ENCODE measurements at places on chromosomes 3 and 15. TPM values are rescaled to one million over a fixed set of nuclear protein-coding genes. Genes with fewer than 3 reads are reported as not detected.

DNA sequence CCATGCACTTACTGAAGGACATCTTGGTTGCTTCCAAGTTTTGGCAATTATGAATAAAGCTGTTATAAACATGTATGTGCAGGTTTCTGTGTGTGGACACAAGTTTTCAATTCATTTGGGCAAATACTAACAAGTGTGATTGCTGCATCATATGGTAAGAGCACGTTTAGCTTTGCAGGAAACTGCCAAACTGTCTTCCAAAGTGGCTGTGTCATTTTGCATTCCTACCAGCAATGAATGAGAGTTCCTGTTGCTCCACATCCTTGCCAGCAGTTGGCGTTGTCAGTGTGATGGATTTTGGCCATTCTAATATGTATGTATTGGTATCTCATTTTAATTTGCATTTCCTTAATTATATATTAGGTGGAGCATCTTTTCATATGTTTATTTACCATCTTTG lies 280.1 kb downstream of the SV2B start:
- peak; percentile 22 for DNase-seq

GRCh38 chr3:12471241-12471640 lies 13.0 kb upstream of the TSEN2 start:
- peak; percentile 80 for DNase-seq

The CLDN18 gene
- not detected for total RNA-seq

The TGM5 gene
- 1.8 TPM for total RNA-seq

The DNAH12 gene
- total RNA-seq = 0.13 TPM

DNA sequence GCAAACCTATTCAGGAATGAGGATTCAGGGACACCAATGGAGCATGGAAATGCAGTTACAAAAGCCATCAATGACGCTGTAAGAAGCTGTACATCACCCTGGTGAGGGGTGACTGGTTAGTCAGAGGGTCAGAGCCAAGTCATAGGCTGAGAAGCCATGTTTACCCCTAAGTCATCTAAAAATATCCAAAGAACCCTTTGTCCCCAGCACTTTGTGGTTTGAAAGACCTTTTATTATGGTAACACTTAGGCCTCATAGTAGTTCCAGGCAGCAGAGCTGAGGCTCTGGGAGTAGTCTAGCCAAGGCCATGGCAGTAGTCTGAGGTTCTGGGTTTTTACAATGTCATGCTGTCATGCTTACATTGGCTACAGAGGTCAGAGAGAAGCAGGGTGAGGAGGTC lies 131.2 kb downstream of the CTNNB1 start:
- DNase-seq = no peak

- DNase-seq = peak; percentile 83
Measured at GRCh38 chr3:105362021-105362665, 4.6 kb upstream of the ALCAM start.

DNA sequence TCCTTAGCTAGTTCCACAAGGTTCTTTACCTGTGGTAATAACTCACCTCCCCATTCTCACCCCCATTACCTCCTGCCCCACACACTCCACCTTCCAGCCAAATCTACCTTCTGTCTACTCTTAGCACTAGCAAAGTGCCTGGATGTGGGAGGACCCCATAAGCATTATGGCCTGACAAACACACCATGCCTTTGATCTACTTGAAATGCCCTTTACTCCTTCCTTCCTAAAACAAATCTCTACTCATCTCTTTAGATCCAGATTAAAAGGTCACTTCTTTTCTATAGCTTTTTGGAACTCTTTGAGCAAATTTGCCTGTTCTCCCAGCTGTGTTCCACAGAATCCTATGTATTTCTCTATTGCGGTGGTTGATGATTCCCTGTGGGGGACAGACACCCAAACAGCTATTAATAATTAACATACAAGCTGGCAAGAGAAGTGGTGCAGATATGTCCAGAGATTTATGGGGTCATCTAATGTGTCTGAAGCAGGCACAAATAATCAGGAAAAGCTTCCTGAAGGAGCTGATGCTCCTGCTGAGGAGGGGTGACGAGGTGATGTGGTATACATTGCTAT lies 34.0 kb downstream of the DGKG start:
- no peak for DNase-seq

GRCh38 chr15:39114690-39115378 lies 466.0 kb upstream of the THBS1 start:
- DNase-seq = peak; percentile 93

The DUOXA1 gene
- 54.5 TPM for total RNA-seq

DNA sequence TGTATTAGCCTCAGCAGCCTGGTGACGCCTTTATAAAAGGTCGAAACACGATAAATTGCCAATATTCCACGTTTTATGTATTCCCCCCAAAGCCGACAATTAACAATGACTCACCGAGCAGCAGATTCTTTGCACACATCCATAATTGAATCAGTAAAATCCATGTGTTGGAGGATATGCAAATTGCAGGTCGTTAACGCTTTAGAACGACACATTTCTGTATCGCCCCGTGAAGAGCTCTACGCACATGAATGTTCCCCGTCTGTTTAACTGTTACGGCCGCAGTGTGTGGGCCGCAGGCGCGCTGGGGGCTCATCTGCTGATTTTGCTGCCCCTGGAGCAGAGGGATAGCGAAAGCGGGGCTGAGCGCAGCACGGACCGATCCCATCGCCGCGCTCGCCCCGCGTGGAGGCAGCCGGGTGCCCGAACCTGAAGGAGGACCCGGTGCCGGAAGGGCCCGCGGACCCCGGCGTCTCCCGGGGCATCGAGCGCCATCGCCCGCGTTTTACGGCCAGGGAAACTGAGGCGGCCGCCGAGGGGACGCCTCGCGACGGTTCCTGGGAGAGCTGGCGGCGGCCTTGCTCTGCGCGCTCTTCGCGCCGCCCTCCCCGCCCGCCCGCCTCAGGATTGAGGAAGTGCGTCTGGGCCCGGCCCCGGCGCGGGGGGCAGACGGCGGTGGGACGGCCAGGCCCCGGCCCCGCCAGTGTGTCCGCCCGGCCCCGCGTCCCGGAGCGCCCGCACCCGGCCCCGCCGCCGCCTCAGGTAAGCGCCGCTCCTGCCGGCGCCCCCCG lies at the start of gene LRRK1:
TSS of gene LRRK1 (plus strand) at position 668 of the 791 bp plus-strand sequence. CDS start 5,276 bp downstream, outside the sequence.
- peak; percentile 58 for DNase-seq

The SPTSSB gene
- 6.3 TPM for total RNA-seq

The SKOR1 gene
- under 0.01 TPM for total RNA-seq

DNA sequence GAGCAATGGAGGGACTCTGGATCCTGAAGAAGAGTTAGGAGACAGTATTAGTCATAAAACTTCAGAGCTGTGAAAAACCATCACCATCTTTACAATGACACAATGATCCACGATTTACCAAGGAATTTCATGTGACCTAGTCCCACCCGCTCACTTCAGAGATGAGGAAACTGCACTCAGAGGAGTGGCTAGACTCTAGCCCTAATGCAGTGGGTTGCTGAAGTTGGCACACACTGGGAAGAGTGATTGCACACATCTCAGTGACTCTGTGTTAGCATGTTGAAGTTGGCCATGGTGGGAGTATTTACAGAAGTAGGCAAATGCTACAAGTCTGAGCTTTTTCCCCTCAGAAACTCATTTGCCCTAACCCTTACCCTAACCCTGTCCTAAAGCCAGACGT lies 35.2 kb upstream of the SPATA12 start:
- no peak for DNase-seq

DNA sequence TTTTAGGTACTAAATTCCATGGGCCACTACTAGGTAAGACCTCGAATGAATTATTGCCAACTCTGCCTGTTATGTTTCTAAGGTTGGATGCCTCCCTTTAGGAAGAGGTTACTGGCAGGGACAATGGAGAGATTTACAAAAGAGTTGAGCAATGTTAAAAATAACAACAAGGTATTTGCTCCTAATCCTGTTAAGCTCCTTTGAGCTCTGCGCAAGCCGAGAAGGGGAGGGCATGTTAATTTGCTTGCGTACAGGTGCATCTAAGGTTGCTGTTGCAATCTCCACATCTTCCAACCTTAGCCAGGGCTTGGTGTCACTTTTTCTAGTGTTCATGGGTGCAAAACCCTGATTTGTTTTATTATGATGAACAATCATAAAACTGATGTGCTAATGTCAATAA lies 161.5 kb upstream of the TPM1 start:
- DNase-seq = no peak

- no peak for DNase-seq
Measured at GRCh38 chr3:129777806-129778205, 115.7 kb downstream of the TMCC1 start.

- no peak for DNase-seq
Measured at GRCh38 chr3:38084334-38085310, 45.6 kb downstream of the DLEC1 start.

GRCh38 chr3:50411229-50411628 lies 51.9 kb upstream of the TMEM115 start:
- no peak for DNase-seq

DNA sequence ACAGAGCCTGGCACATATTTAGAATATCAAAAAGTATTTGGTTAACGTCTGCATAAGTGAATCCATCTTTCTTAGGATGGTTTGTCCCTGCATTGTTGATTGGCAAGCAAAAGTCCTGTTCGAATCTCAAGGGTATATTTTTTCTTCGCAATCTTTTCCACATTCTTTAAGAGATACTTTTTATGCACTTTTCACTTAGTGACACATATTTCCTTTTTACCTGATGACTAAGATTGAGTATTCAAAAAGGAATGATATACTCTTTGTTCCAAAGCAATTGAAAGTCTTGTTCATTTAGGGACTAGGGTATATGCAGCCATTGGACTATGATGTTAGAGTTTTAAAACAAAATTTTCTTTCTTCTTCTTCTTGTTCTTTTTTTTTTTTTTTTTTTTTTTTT lies 349.9 kb downstream of the NLGN1 start:
- DNase-seq = peak; percentile 77

DNA sequence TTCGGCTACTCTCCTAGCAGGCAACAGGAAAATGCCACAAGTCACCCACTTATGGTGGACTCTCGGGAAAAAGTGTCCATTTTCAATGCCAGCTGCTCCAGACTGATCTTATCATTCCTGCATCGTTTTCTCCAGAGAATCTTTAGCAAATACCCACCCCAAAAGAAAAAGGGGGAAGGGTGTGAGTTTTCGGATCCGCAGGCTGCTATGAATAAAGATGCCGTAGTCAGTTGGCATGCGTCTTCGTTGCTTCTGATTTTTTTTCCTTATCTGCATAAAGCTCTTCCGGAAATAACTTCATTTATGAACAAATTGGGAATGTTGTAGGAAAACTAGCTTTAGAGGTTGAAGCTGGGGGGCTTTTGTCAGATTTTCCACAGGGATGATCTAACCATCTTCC lies 22.4 kb upstream of the VILL start:
- no peak for DNase-seq

DNA sequence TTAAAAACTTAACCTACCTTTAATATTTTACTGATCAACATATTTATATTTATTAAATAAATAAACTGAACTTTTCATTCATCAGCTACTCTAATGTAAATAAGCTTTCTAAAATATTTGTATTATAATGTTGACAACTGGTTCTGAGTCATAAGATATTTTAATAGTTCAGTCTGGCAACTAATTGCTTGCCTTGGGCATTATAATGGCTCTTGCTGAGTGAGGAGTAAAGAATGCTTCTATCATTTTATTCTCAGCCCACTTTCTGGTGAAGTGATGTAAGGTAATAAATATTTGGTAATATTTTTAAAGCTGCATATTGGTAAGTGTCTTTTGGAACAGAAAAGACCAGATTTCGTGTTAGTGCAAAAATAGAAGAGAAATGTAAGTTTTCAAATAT lies 81.5 kb downstream of the DIPK2A start:
- peak; percentile 89 for DNase-seq

The RARRES1 gene
- total RNA-seq = not detected

DNA sequence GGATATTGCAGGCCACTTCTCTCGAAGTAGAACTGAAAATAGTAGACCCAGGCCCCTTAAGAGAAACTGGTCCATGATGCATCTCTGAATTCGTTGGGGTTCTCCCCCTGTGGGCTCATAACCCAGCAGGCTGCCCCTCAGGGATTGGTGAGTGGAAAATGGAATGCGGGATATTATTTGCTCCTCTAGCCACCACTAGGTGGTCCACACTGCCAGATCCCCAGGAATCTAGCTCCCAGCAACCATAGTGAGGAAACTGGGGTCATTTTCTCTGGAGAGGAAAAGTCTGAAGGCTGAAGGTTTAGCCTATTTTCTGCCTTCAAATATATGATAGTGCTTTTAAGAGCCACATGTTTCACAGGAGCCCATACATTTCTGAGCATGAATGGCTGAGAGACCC lies 6.7 kb downstream of the CX3CR1 start:
- DNase-seq = no peak

DNA sequence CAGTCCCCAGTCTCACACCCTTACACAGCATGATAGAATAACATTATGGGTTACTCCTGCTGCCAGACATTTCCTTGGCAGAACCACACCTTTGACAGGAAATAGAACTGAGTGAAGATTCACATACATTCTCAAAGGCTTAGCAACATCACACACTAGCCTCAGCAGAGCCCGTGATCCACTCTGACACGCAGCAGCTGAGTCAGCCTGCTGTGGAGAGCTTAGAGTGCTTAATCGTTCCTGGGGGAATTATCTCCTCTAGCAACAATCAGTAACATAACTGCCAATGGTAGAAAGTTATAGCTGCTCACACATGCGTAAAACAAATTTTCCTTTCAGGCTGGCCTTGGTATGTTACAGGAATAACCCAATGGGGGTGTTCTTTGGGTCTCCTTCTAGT lies 382.1 kb downstream of the GAP43 start:
- DNase-seq = peak; percentile 97

The GP5 gene
- total RNA-seq = under 0.01 TPM

The ATP13A4 gene
- 4.2 TPM for total RNA-seq

The GLDN gene
- total RNA-seq = 0.13 TPM

The AGBL1 gene
- not detected for total RNA-seq

The SAMD7 gene
- total RNA-seq = not detected

The FRMD4B gene
- 31.3 TPM for total RNA-seq

GRCh38 chr3:126197343-126197742 lies 17.0 kb upstream of the ALDH1L1 start:
- no peak for DNase-seq

- peak; percentile 47 for DNase-seq
Measured at GRCh38 chr15:76057332-76058000, 2.3 kb upstream of the TMEM266 start.

- peak; percentile 70 for DNase-seq
Measured at GRCh38 chr3:31531452-31531991, 1.2 kb upstream of the STT3B start.

Data from bronchial epithelial cell (primary cell).